ENCODE measurements at places on chromosomes 2 and 18.

DNA sequence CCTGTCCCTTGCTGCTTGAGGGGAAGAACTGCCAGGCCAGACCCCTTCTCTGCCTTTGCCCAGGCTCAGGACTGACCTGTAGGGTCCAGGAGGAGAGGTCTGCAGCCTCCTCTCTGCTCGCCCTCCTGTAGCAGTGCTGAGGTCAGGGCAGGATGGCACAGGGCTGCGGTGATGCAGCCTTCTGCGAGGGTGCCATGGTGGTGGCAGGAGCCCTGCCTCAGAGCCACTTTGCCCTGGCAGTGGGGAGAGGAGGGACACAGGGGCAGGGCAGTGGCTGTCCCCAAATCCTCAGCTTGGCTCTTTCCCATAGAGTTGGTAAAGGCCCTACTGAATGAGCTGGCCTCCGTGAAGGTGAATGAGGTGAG is 884 bp downstream of the PROM2 start:
- DNase-seq, result no peak

GRCh38 chr2:235728800-235729556 is 235.1 kb downstream of the AGAP1 start:
- no peak for DNase-seq

- no peak for DNase-seq
Observed at GRCh38 chr2:554444-554843, 122.8 kb downstream of the TMEM18 start.

DNA sequence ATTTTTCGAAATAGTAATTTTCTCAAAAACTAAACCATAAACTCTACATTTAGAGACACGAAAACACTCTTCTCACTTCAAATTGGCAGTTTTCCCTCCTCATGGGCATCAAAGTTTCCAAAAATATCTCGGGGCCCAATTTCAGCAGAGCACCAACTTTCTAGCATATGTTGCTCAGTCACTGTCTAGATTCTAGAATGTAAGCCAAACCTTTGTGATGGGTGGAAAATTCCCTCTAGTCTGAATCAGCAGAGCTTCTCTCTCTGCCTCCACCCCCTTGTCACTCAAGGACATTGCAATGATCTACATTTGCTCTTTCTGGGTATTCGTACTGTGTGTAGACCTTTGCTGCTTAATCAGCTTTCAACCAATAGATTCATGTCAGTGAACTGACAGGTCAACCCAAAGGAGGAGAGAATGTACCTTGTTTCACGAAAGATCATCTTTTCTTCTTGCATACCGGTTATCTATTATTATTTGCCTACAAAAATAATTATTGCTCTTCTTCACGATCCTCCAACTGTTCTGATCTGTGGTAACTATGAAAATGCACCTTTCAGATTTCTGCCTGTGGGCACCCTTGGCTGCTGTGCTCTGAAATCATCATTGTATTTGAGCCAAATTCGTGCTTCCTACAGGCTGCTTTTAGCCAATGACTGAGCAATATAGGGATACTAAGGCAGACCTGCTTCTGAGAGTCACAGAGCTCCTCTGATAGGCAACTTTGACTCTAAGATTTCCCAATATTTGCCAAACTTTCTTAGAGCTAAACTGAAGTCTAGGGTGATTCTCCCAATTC is 38.7 kb upstream of the GLS start:
- peak; percentile 62 for DNase-seq

- DNase-seq, result peak; percentile 62
Observed at GRCh38 chr2:7795778-7796563, 878.8 kb downstream of the RNF144A start.

DNA sequence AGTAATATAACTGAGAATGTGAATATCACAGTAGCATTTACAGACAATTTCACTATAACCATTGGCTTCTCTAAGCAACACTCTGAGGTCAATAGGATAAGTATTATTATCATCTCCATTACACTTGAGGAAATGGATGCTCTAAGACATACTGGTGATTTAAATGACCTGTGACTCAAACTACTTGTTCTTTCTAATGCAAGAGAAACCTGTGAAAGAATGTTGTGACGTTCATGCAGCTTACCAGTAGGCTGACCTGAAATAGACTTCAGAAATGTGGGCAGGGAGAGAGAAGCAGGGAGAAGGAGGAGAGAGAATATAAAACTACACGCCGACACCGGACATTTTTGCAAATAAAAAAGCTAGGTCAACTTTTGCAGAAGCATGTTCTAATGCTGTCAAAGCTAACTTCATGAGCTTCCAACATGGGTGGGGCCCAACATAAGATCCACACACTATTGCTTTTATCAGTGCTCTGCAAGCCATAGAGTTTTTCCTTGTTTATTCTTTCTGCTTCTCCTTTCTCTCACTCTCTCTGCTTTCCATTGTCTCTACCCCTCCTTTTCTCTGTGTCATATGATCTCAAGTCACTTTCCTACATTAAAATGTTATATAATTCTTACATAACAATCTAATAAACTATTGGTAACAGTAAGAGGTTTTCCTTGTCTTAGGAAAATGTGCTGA is 217.6 kb upstream of the FN1 start:
- peak; percentile 54 for DNase-seq

DNA sequence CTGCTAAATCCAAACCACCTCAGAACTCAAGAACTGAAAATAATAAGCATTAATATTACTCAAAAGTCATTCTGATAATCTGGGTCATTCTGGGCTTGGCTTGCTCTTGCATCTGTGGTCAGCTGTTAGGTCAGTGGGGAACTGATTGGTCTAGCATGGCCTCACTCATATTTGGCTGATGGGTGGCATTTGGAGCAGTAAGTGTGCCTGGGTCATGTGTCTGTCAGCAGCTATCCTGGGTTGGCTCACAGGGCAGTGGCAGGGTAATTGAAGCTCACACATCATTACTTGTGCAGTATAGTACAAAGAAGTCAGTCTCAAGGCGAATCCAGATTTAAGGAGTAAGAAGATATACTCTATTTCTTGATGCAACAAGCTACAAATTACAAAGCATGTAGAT is 9.6 kb downstream of the RPL37A start:
- no peak for DNase-seq

GRCh38 chr2:7033136-7033960 is 116.1 kb downstream of the RNF144A start:
- DNase-seq, result no peak

DNA sequence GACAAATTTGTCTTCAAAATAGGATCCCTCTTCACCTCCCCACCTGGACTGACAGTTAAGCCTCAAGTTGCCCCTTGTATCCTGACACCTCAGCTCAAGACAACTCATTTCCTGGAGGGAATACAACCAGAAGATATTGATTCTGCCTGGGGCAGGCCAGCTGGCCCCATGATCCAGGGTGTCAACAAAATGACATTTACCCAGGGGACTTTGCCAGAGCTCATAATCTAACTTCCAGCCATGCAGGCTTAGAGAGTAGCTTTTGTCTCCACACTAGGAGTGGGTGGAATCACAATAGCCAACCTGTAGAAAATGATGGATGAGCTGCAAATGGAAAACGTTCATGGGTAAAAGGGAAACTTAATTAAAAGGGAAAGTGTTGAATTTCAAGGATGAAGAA is 220.1 kb upstream of the DPP10 start:
- DNase-seq, result no peak

- peak; percentile 86 for DNase-seq
Observed at GRCh38 chr2:143946436-143947391, 573.2 kb downstream of the ZEB2 start.

GRCh38 chr2:157875641-157876065 is 477 bp downstream of the ACVR1 start:
- DNase-seq, result no peak

DNA sequence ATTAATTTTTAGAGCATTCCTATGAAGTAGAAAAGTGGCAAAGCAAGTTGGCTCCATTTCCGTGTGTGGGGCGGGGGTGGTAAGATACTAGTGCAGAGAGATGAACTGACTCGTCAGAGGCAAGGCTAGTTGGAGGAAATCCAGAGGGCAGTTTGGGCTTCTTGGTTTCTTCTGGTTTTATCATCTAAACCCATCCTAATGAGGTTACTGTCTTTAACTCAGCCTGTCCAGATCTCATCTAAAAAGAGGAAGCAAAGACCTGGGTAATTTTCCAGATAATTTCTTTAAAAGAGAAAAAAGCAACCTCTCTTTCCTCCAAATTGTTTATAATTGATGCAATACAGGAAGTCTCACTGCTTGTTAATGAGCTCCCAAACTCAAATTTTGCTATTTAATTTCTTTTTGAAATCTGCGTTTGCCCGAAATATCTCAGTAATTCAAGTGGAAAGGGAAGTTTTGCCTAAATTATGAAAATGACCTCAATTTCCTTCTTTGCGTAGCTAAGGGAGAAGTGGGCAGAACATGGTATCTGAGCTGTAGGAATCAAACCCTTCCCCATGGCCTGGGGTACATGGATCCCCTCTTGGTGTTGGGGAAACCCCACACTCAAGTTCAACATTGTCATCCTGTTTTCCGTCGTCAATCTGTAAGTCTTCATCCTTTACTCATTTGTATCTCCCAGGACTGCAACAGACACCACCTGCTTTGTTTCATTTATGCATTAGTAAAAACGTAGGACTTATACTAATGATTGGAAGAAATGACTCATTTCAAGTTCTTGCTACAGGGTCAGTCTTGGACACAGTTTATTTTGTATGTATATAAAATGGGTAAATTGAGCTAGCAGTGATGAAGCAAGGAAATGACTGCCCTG is 89.1 kb upstream of the KLF7 start:
- peak; percentile 76 for DNase-seq

DNA sequence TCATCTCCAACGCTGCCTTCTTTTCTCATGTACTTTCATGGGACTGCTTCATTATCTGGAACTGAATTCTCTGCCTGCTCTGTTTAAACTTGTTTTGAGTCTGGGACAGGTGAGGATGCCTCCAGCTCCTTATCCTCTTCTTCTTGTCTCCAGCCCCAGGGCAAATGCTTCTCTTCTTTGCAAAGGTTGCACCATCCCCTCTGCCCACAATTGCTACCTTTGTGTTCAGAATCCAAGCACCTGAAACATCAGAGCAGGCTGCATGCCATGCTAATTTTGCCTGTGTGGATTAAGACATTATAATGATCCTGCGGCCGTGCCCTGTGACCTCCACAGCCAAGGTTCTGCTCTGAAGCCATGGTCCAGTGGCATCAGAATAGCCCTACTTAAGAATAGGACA is 309.5 kb downstream of the EPHA4 start:
- DNase-seq, result no peak

DNA sequence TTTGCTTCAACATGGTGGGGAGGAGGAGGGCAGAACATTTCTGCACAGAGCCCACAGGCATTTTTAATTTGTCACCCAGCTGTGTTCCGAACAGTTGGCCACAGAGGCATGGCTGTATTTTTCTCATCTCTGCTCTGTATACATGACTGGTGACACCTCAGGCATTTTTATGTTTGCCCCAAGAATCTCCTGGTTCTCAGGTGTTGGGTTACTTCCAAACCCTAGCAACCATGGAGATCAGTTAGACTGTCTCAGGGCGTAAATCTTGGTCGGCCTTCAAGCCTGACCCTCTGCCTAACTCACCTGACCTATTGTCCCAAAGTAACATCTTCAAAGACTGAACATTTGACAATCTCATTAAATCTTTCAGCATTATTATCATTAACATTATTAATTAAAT is 100.0 kb downstream of the ABCA12 start:
- DNase-seq, result no peak

DNA sequence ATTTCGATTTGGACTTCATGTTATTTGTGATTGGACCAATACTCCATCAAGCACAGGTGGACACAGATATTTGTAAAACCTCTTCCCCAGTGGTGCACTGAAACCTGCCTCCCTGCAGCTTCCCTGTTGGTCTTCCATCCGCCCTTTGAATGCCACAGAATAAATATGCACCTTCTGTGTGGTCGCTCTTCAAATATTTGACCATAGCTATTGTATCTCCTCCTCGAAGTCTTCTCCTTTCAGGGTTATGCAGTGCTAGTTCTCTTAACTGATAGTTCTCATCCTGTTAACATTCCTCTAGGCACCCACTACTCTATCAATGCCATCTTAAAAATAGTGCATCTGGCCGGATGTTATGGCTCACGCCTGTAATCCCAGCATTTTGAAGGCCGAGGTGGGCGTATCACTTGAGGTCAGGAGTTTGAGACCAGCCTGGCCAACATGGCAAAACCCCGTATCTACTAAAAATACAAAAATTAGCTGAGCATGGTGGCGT is 12.5 kb downstream of the SPATS2L start:
- no peak for DNase-seq

GRCh38 chr2:140910683-140911082 is 1220.1 kb downstream of the LRP1B start:
- DNase-seq, result no peak

- DNase-seq, result no peak
Observed at GRCh38 chr2:81234711-81235110, 930.2 kb upstream of the LRRTM1 start.

All from fibroblast of skin of right quadriceps (primary cell).